ENCODE measurements at places on chromosomes 16 and 17. TPM values are rescaled to one million over a fixed set of nuclear protein-coding genes. Genes with fewer than 3 reads are reported as not detected.

DNA sequence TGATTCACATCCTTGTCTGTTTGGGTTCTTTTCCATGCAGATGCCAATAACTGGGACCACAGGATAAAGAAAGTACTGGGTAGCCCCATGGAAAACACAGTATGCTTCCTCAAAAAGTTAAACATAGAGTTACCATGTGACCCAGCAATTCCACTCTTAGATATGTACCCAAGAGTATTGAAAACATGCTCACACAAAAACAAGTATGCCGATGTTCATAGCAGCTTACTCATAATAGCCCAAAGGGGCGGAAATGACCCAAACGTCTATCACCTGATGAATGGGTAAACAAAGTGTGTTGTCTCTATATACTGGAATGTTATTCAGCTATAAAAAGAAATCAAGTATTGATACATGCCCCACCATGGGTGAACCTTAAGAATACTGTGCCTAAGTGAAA, 55.4 kb downstream of the CYB5B start:
- H3K27me3 ChIP-seq: no peaks in the 10 kb centered on the region
- no peak overlapping the region for H3K4me3 ChIP-seq
- DNase-seq: no peak
- H3K4me1 ChIP-seq: peaks cover 74% of the 10 kb centered on the region

Gene C16orf54
- 0.15 TPM for total RNA-seq

- peak; percentile 96 for DNase-seq
- peaks cover 2% of the 10 kb centered on the region for H3K36me3 ChIP-seq
- peaks cover 37% of the 10 kb centered on the region for H3K4me1 ChIP-seq
- H3K27ac ChIP-seq: peak overlapping the region; percentile 96
These were observed 100.1 kb upstream of the CHMP6 start for GRCh38 chr17:80891397-80892018.

DNA sequence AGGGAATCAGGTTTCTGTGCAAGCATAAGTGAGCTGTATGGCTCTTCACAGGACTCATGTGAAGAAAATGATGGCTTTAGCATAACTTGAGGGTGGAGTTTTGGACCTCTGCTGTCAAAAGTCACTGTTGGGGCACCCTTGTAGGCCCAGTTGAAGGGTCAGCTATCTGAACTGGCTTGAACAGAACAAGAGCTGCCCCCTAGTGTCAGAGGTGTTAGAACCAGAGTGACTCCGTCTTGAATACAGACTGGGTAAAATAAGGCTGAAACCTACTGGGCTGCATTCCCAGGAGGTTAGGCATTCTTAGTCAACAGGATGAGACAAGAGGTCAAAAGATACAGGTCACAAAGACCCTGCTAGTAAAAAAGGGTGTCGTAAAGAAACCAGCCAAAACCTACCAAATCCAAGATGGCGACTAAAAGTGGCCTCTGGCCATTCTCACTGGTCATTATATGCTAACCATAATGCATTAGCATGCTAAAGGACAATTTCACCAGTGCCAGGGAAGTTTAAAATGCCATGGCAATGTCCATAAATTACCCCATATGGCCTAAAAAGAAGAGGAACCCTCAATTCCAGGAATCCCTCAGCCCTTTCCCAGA, 484.0 kb upstream of the ERCC4 start:
- H3K4me1 ChIP-seq: no peaks in the 10 kb centered on the region
- H3K36me3 ChIP-seq: no peaks in the 10 kb centered on the region
- no peak for DNase-seq

Gene USP6
- total RNA-seq: 0.10 TPM

DNA sequence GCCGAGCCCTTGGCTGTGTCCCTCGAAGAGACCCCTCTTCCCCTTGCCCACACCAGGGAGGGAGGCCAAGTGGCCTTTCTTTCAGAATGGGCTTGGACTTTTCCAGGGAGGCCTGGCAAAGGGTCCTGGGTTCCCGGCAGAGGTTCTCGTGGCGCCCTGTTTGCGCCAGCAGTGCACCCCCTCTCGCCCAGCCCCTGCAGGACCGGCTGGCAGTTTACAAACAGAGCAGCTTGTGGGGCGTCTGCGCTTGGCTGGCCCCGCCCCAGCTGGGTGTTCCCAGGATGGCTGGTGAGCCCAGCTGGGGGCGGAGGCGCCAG, 137.8 kb upstream of the CIBAR2 start:
- no peak for DNase-seq
- H3K4me1 ChIP-seq: peaks cover 32% of the 10 kb centered on the region
- H3K36me3 ChIP-seq: no peaks in the 10 kb centered on the region
- H3K4me3 ChIP-seq: no peak overlapping the region

GRCh38 chr17:34499576-34499975, 79.8 kb upstream of the TMEM132E start:
- no peak overlapping the region for H3K4me3 ChIP-seq
- peaks cover 36% of the 10 kb centered on the region for H3K27me3 ChIP-seq
- no peak for DNase-seq
- no peaks in the 10 kb centered on the region for H3K36me3 ChIP-seq
- H3K4me1 ChIP-seq: no peaks in the 10 kb centered on the region

- H3K4me3 ChIP-seq: no peak overlapping the region
- H3K27me3 ChIP-seq: peaks cover 5% of the 10 kb centered on the region
- peaks cover 12% of the 10 kb centered on the region for H3K4me1 ChIP-seq
- no peaks in the 10 kb centered on the region for H3K36me3 ChIP-seq
- no peak overlapping the region for H3K27ac ChIP-seq
These were observed 22.6 kb downstream of the ACSM1 start for GRCh38 chr16:20674684-20675487.

Gene MSRB1
- 18.3 TPM for total RNA-seq

DNA sequence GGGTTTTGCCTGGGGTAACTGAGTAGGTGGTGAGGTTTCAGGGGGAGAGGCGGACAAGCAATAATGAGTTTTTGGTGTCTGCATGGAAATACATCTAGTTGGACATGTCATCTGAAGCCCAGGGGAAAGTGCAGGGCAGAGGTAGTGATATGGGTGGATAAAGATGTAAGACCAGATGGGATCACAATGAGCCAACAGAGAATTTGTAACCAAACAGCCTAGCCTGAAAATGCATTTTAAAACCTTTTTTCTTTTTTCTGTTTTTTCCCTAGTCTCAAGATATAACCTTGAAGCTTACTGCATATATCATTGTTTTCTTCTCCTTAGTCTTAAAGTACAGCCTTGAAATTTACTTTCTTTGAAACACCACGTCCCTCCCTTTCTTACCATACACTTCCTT, 3.7 kb upstream of the ZNF19 start:
- no peaks in the 10 kb centered on the region for H3K27me3 ChIP-seq
- no peak overlapping the region for H3K27ac ChIP-seq
- no peak overlapping the region for H3K4me3 ChIP-seq
- no peaks in the 10 kb centered on the region for H3K36me3 ChIP-seq
- H3K4me1 ChIP-seq: no peaks in the 10 kb centered on the region

Gene MYH1
- not detected for total RNA-seq

DNA sequence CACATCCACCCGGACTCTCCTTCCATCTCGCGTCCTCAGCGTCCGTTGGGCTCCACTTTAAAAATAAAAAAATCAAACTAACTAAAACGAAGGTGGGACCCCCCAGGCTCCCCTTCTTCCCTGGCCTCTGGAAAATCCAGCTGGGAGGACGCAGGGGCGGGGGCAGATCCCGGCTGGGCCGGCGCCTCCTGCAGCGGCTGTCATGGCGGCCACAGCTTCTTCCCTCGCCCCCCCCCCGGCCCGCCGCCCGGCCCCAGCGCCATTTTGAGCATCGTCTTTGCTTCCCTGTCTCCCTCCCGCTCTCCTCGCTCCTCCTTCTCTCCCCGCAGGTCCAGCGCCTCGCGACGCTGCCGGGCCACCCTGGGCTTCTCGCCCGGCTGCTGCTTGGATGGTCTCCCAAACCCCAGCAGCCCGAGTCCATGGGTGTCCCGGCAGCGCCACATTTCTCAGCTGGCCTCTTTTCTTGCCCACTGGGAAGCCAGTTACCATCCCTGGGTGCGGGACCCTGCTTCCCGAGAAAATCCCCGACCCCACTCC, 3.3 kb downstream of the HOXB2 start:
- H3K27me3 ChIP-seq: no peaks in the 10 kb centered on the region
- peaks cover 22% of the 10 kb centered on the region for H3K4me1 ChIP-seq
- H3K27ac ChIP-seq: no peak overlapping the region
- no peak overlapping the region for H3K4me3 ChIP-seq
- no peaks in the 10 kb centered on the region for H3K36me3 ChIP-seq

Gene NPLOC4
- total RNA-seq: 137 TPM

GRCh38 chr17:79621151-79621943, 10.5 kb upstream of the RBFOX3 start:
- H3K36me3 ChIP-seq: no peaks in the 10 kb centered on the region
- no peak overlapping the region for H3K27ac ChIP-seq
- DNase-seq: no peak
- no peaks in the 10 kb centered on the region for H3K4me1 ChIP-seq
- H3K4me3 ChIP-seq: no peak overlapping the region
